ENCODE measurements at places on chromosomes 6 and 20.

DNA sequence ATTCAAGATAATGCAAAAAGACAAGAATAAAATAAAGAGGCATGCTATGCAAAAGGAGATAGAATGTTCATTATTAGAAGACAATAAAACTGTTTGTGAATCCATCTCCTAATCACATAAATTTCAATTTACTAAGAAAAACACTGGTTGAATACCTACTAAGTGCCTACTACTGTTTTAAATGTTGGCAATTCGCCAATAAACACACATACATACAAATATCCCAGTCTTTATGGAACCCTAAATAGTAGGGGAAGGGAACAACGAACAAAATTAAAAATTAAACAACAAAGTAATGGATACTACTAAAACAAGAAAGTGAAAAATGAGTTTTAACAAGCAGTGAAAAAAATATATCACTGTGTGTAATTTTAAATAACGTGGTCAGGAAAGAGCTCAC is 158.5 kb downstream of the TBC1D32 start:
- DNase-seq: no peak

- DNase-seq: no peak
These were observed 149.5 kb upstream of the SLC22A16 start for GRCh38 chr6:110625883-110626282.

GRCh38 chr20:39713076-39713840 is 751.1 kb downstream of the DHX35 start:
- DNase-seq: no peak

- DNase-seq: no peak
These were observed 35.4 kb downstream of the GCNT2 start for GRCh38 chr6:10556589-10556988.

GRCh38 chr6:14089224-14089623 is 28.3 kb upstream of the CD83 start:
- DNase-seq: no peak

DNA sequence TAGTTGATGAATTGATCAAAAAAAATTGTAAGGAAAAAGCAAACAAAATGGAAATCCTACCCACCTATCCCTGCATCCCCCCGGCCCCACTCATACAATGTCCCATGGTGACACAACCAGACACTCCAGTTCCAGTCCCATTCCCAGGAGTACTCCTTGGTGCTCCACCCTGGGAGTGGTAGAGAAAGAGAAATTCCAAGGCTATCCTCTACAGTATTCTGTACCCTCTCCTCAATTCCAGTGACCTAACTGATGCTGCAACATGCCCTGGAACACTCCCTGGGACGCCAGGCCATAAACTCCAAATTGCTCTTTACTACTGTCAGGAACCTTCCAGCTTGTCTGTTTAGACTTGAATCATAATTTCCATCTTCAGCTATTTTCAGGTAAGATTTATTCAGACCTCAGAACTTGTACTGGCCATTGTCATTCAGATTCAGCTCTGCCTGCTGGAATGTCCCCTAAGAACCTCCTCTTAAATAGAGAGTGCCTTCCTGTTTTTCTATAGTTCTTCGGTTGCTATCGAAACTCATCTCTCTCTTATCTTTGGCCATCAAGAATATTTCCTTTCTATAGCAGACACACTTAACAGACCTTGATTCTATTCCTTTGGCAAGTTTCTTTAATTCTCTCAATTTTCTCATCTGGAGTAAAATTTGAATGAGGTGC is 8.7 kb downstream of the GPX6 start:
- no peak for DNase-seq

- DNase-seq: no peak
These were observed 33.5 kb downstream of the WDR27 start for GRCh38 chr6:169668203-169668847.

GRCh38 chr6:139925894-139926641 is 551.6 kb upstream of the CITED2 start:
- DNase-seq: no peak

DNA sequence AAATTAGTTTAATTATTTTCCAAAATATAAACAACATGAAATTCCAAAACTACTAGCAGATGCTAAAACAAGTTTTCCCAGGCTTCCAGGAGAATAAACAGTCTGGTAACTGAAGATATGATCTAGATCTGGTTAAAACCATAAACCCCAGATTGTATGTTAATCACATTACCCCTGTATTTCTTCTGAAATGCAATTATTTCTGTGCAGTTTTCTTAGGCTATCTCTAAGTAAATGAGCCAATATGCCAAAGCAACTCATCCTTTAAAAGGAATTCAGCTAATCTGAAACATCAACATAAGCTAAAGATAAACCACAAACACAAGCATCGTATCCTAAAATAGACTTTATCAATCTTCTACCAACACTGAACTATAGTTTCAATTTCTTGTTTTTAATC is 44.6 kb upstream of the SENP6 start:
- DNase-seq: no peak

- no peak for DNase-seq
These were observed 370.1 kb downstream of the BMP2 start for GRCh38 chr20:7137395-7138151.

- DNase-seq: no peak
These were observed 69.8 kb downstream of the DZANK1 start for GRCh38 chr20:18397030-18397429.

- no peak for DNase-seq
These were observed 304.6 kb upstream of the ZFP64 start for GRCh38 chr20:52496191-52496590.

GRCh38 chr6:20426177-20427082 is 24.8 kb downstream of the E2F3 start:
- no peak for DNase-seq

DNA sequence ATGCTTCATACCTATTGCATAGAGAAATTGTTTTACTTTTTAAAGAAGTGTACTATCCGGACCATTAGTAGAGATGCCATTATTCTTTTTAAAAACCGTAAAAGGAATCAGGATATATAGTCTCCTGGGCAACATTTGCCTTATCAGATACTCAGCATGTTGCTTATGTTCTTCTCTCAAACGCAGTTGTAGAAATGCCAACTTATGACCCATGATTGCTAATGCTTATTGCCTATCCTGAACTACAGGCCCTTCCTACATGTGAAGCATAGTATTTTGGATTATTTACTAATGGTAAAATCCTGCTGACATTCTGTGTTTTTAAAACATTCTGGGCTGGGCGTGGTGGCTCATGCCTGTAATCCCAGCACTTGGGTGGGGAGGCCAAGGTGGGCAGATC is 99.5 kb downstream of the FOXO3 start:
- no peak for DNase-seq

DNA sequence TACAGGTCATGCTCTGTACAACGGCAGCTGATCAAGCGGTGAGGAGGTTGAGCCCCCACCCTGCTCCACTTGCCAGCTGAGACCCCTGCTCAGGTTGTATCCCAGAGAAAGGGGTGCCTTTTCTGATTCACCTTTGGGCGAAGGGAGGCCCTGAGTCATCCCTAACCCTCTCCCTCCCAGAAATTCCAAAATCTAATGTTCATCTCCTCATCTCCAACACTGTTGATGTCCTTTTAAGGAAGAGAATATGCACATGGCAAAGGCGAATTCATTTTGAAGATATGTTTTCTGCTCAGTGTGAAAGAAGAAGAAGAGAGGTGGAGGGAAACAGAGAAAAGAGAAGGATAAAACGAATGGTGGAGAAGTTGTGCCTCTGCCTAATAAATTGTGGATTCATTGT is 120.5 kb downstream of the SCML4 start:
- DNase-seq: no peak

DNA sequence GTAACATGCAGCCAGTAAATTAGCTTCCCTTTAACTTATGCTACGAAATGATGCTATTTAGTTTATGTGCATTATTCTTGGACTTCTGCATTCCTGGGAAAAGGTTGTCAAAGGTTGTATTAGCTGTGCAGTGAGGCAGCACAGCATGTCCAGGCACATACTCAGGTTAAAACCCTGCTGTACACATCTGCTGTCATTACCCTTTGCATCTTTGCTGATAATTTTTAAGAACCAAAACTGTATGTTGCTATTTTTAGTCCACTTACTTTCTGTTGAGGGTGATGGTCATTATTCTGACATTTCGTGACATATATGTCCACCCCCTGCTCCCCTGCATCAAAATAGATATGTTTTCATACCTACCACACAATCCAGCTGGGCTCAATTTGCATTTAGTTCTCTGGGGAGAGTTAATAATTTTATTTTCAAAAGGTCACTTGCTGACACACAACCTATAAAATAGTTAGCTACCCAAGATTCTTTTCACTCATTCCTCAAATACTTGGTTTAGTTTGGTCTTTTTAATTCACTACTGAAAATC is 142.5 kb upstream of the SPACA1 start:
- no peak for DNase-seq

DNA sequence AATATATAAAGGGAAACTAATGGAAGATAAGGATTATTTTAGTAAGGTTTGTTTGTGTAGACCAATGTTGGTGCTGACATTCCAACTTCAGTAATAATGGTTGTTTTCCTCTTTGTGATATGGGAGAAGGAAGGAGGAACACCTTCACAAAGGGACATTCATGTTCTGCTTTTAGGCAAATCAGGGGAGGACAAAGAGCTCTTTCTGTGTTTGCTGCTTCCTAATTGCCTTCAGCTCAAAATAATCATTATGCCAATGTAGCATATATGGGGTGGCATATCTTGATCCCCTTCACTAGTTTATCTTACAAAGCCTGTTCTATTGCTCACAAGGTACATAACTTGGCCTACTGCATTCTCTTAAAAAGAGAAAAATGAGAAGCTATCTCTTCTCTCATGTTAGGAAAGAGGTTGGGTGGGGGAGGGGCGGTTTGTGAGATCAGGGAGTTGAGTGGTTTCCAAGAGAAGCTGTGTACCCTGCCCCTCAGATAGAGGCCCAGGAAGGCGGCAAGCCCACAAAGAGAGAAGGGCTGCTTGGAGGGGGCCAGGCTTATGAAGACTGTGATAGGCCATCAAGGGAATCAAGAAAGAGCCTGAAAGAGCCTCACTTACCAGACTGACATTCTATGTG is 4.7 kb upstream of the ADGRG6 start:
- no peak for DNase-seq

- DNase-seq: no peak
These were observed 9.2 kb upstream of the SIRPD start for GRCh38 chr20:1566701-1567100.

DNA sequence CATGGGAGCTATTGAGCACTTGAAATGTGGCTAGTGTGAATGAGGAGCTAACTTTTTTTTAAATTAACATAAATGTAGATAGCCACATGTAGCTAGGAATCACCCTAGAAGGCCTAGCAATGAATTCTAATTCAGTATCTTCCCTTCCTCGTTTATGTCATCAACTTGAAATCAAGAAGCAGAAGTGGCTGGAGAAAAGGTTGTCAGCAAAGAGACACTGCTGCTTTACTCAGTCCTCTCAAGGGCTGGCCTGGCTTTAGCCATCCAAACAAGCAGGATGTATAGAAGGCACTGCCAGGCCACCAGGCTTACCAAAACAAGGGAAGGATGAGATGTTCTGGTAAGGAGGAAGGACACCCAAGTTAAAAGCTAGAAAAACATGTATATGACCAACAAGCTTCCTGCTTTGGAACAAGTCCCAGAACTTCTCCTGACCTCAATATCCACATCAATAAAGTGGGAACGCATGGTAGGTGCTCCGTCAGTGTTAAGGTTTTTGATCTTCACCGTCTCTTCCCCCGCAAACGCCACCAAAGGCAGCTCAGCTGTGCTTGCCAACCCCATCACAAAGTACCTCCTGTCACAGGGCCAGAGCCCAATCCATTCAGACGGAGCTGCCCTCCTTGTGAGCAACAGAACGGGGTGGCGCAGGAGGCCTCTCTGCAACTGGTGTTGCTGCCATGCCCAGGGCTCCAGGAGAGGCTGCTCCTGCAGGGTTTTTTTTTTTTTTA is 235.8 kb upstream of the RIN2 start:
- no peak for DNase-seq

- no peak for DNase-seq
These were observed 215.1 kb downstream of the ERMARD start for GRCh38 chr6:169966312-169967181.

DNA sequence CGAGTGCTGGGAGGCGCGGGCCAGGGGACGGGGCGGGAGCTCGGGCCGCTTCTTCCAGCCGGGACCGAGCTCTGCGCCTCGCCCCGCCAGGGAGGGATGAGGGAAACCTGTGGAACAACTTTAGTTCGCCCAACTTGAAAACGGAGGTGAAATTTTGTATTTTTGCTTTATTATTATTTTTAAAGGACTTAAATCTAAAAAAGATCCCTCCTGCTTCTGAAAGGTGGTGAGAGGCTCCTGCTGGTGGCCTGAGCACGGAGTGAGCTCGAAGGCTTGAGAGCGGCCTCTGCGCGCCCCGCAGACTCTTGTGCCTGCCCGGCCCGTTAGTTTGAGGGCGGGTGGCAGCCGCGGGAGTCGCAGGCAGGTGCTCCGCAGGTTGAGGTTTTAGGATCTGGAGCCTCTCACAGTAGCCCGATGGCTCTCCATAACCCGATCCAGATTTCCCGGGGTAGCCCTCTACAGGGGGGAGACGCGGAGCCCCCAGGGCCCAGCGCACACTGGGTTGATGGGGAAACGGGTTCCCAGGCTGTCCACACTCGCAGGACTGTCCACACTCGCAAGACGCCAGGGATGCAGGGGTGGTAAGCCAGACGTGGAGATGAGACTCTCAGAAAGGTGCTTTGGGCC is 46.2 kb upstream of the SUPT3H start:
- peak; percentile 19 for DNase-seq

- no peak for DNase-seq
These were observed 648.9 kb downstream of the PRKN start for GRCh38 chr6:162078667-162079066.

DNA sequence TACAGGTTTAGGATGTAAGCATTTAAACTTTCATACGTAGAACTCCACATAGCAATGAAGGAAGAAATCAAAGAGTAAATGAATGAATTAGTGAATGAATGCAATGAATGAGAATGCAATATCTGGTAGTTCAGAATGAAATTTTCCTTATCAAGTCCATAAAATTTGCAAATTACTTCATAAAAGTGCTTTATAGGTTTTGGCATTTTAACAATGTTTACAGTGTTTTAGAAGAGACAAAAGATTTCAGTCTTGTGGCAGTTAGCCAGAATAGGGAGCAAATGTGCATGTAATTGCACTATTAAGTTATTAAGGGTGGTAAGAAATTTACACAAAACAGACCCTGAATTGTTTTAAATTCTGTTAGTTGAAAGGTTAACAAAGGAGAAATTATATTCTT is 739.4 kb upstream of the FLRT3 start:
- DNase-seq: no peak

GRCh38 chr6:63685446-63686379 is 50.1 kb downstream of the PHF3 start:
- no peak for DNase-seq

- no peak for DNase-seq
These were observed 328.6 kb upstream of the SYNCRIP start for GRCh38 chr6:85971238-85971637.

- DNase-seq: no peak
These were observed 24.5 kb upstream of the SMOC2 start for GRCh38 chr6:168416531-168416930.

GRCh38 chr20:18805881-18806280 is 7.7 kb upstream of the SCP2D1 start:
- DNase-seq: no peak

GRCh38 chr6:134007077-134007476 is 45.3 kb downstream of the SLC2A12 start:
- no peak for DNase-seq

GRCh38 chr6:41406728-41407489 is 71.5 kb downstream of the NCR2 start:
- no peak for DNase-seq
